WTC11 (cell line): ENCODE measurements at places on chromosomes 7 and 10.

GRCh38 chr7:115676707-115677106, 353.9 kb downstream of the TFEC start:
- no peaks in the 10 kb centered on the region for H3K36me3 ChIP-seq
- DNase-seq = no peak
- H3K27ac ChIP-seq = no peak overlapping the region
- peaks cover 28% of the 10 kb centered on the region for H3K4me1 ChIP-seq
- no peaks in the 10 kb centered on the region for H3K27me3 ChIP-seq

DNA sequence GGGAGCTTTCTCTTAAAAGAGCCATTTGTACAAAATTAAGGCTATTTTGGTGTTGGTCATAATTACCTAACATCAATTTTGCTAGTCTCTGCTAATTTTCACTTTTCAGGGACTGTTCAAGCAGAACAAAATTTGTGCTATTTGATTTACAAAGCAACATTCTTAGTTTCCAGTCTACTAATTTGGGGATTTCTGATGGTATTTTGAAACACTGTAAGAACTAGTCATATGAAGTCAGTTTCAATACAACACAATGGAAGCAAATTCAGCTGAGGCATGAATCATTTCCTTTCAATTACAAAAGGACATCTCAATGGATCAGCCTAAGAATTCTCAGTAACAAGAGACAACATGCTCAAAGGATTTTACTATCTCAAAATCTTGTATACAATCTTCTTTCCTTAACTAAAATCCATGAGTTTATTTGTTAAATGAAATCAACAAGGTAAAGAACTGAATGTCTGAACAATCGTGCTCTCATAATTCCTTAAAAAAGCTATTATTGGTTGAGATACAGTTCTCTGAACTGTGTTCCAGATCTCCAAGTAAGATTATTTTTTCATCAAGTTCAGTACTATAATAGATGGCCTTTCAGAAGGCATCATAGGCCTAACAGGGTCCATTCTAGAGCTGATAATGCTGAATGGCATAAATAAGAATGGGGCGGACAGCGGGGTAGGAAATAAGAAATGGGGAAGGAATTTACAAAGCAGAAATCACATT, 144.6 kb downstream of the NRCAM start:
- no peak overlapping the region for H3K27ac ChIP-seq
- no peaks in the 10 kb centered on the region for H3K27me3 ChIP-seq
- H3K4me1 ChIP-seq = peaks cover 46% of the 10 kb centered on the region
- H3K4me3 ChIP-seq = no peak overlapping the region
- no peaks in the 10 kb centered on the region for H3K36me3 ChIP-seq
- DNase-seq = no peak

GRCh38 chr10:60950300-60950699, 6.3 kb upstream of the RHOBTB1 start:
- no peak overlapping the region for H3K27ac ChIP-seq
- H3K27me3 ChIP-seq = peaks cover 13% of the 10 kb centered on the region
- H3K4me3 ChIP-seq = no peak overlapping the region
- no peak for DNase-seq

GRCh38 chr10:52644373-52645186, 128.0 kb downstream of the MBL2 start:
- peak; percentile 46 for DNase-seq
- H3K36me3 ChIP-seq = no peaks in the 10 kb centered on the region
- H3K4me1 ChIP-seq = peaks cover 4% of the 10 kb centered on the region; the same call in 1 of the 2 replicates
- no peak overlapping the region for H3K4me3 ChIP-seq
- H3K27me3 ChIP-seq = no peaks in the 10 kb centered on the region
- no peak overlapping the region for H3K27ac ChIP-seq

DNA sequence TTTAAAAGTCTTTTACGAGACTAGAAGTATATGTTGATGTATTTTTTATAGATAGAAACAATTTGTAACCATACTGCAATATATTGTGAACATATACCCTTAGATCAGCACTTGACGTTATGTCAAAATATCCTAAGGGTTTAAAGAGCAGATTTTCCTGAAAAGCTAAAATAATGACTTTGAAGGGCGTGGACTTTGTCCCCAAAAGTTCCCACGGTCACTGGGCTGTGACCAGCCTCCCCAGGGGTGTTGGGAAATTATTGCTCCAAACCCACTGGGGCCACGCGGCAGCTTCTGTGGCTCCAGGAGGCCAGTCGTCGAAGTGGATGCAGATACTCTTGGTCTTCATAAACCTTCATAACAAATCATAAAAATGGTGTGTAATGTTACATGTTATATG, 29.9 kb downstream of the DNAJB6 start:
- peaks cover 31% of the 10 kb centered on the region for H3K4me1 ChIP-seq
- H3K27me3 ChIP-seq = no peaks in the 10 kb centered on the region
- no peak overlapping the region for H3K4me3 ChIP-seq
- peaks cover 90% of the 10 kb centered on the region for H3K36me3 ChIP-seq

GRCh38 chr7:105594034-105594433, 12.7 kb upstream of the EFCAB10 start:
- no peak for DNase-seq
- no peaks in the 10 kb centered on the region for H3K27me3 ChIP-seq
- H3K4me3 ChIP-seq = no peak overlapping the region
- H3K27ac ChIP-seq = no peak overlapping the region
- H3K36me3 ChIP-seq = 0 out of 2 replicates have a peak, but pooled peaks cover 3% of the 10 kb centered on the region
- H3K4me1 ChIP-seq = peaks cover 24% of the 10 kb centered on the region

DNA sequence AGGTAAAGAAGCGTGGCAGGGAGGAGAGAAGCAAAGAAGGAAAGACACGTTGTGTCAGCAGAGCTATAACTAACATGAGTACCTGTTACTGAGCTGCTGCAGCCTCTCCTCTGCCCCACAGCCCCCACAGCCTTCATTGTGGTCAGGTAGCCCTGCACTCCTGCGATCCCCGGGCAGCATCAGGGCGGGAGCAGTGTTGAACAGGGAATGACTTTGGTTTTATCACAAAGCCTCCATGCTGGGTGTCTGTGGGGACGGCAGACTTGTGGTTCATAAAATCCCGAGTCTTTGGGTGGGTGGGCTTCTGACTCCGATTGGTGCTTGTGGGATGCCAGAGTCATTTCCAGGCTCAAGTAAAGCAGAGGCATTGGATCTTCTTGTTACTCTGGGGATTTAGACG, 14.8 kb upstream of the PRKAG2 start:
- no peaks in the 10 kb centered on the region; the same call in 1 of the 2 replicates for H3K27me3 ChIP-seq
- H3K4me3 ChIP-seq = no peak overlapping the region
- no peak overlapping the region for H3K27ac ChIP-seq
- no peaks in the 10 kb centered on the region for H3K36me3 ChIP-seq
- no peak for DNase-seq
- H3K4me1 ChIP-seq = peaks cover 15% of the 10 kb centered on the region

GRCh38 chr7:21169667-21170580, 258.0 kb upstream of the SP4 start:
- H3K4me3 ChIP-seq = peak overlapping the region; percentile 71
- peak overlapping the region; percentile 97 for H3K27ac ChIP-seq
- peak; percentile 83 for DNase-seq
- H3K27me3 ChIP-seq = peaks cover 26% of the 10 kb centered on the region

- H3K27me3 ChIP-seq = peaks cover 19% of the 10 kb centered on the region
- H3K4me3 ChIP-seq = peak overlapping the region; percentile 33
- H3K36me3 ChIP-seq = no peaks in the 10 kb centered on the region
- peaks cover 21% of the 10 kb centered on the region for H3K4me1 ChIP-seq
These were observed 273.6 kb upstream of the PODXL start for GRCh38 chr7:131829947-131830558.

GRCh38 chr10:75019370-75019769, 92.1 kb upstream of the SAMD8 start:
- DNase-seq = no peak
- no peaks in the 10 kb centered on the region for H3K27me3 ChIP-seq
- H3K4me3 ChIP-seq = no peak overlapping the region
- no peak overlapping the region for H3K27ac ChIP-seq
- H3K4me1 ChIP-seq = peaks cover 19% of the 10 kb centered on the region
- peaks cover 7% of the 10 kb centered on the region; the same call in 1 of the 2 replicates for H3K36me3 ChIP-seq

DNA sequence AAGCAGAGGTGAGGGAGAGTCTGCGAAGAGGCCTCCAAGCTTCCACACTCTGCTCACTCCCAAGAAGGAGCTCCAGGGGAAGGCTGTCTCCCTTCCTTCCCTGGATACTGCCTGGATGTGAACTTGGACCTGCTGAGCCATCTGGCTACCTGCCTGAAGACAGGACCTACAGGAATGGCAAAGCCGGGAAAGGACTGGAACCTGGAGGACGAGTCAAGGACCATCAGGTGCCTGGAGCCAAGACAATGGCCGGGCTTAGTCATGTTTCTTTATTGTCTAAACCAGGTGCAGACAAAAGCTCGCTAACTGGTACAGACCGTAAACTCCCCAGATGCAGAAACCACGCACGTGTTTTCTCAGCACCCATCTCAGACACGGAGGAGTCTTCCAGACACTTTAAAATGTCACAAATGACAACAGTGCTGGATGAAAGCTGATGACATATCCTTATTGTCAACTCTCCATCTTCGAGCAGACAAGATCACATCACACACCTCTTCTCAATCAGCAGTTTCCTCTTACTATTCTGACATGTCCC, 12.1 kb downstream of the ASB13 start:
- H3K4me1 ChIP-seq = peaks cover 34% of the 10 kb centered on the region
- DNase-seq = no peak
- H3K27ac ChIP-seq = 0 out of 2 replicates have a peak overlapping the region, but pooled peaks have one; percentile 2
- H3K4me3 ChIP-seq = no peak overlapping the region
- no peaks in the 10 kb centered on the region for H3K27me3 ChIP-seq

- H3K27me3 ChIP-seq = no peaks in the 10 kb centered on the region
- no peak for DNase-seq
- peaks cover 8% of the 10 kb centered on the region for H3K4me1 ChIP-seq
- no peak overlapping the region for H3K27ac ChIP-seq
- no peaks in the 10 kb centered on the region for H3K36me3 ChIP-seq
These were observed 684.0 kb upstream of the FOXK1 start for GRCh38 chr7:3998060-3998459.

GRCh38 chr10:5933909-5934546, 43.3 kb downstream of the IL15RA start:
- no peaks in the 10 kb centered on the region for H3K27me3 ChIP-seq
- H3K36me3 ChIP-seq = peaks cover 64% of the 10 kb centered on the region
- no peak for DNase-seq

GRCh38 chr10:114548662-114549061, 109.4 kb downstream of the ABLIM1 start:
- H3K36me3 ChIP-seq = no peaks in the 10 kb centered on the region
- H3K27me3 ChIP-seq = no peaks in the 10 kb centered on the region

GRCh38 chr10:68223535-68224165, 8.3 kb downstream of the ATOH7 start:
- no peaks in the 10 kb centered on the region for H3K36me3 ChIP-seq
- H3K27me3 ChIP-seq = peaks cover 10% of the 10 kb centered on the region
- peak; percentile 58 for DNase-seq
- no peak overlapping the region for H3K4me3 ChIP-seq
- H3K4me1 ChIP-seq = no peaks in the 10 kb centered on the region

- no peaks in the 10 kb centered on the region for H3K27me3 ChIP-seq
- peaks cover 30% of the 10 kb centered on the region for H3K36me3 ChIP-seq
- H3K4me1 ChIP-seq = no peaks in the 10 kb centered on the region
- peak overlapping the region; percentile 60; the same call in 1 of the 2 replicates for H3K27ac ChIP-seq
- no peak for DNase-seq
- H3K4me3 ChIP-seq = no peak overlapping the region
These were observed 13.1 kb downstream of the AVPI1 start for GRCh38 chr10:97673736-97674525.

GRCh38 chr10:79413196-79413595, 32.2 kb downstream of the ZCCHC24 start:
- H3K27me3 ChIP-seq = no peaks in the 10 kb centered on the region
- DNase-seq = no peak
- no peaks in the 10 kb centered on the region for H3K36me3 ChIP-seq
- H3K4me1 ChIP-seq = peaks cover 3% of the 10 kb centered on the region; the same call in 1 of the 2 replicates
- no peak overlapping the region; the same call in 1 of the 2 replicates for H3K27ac ChIP-seq

- no peak overlapping the region for H3K27ac ChIP-seq
- H3K27me3 ChIP-seq = peaks cover 100% of the 10 kb centered on the region
These were observed 27.0 kb upstream of the KCNK18 start for GRCh38 chr10:117170244-117170643.

DNA sequence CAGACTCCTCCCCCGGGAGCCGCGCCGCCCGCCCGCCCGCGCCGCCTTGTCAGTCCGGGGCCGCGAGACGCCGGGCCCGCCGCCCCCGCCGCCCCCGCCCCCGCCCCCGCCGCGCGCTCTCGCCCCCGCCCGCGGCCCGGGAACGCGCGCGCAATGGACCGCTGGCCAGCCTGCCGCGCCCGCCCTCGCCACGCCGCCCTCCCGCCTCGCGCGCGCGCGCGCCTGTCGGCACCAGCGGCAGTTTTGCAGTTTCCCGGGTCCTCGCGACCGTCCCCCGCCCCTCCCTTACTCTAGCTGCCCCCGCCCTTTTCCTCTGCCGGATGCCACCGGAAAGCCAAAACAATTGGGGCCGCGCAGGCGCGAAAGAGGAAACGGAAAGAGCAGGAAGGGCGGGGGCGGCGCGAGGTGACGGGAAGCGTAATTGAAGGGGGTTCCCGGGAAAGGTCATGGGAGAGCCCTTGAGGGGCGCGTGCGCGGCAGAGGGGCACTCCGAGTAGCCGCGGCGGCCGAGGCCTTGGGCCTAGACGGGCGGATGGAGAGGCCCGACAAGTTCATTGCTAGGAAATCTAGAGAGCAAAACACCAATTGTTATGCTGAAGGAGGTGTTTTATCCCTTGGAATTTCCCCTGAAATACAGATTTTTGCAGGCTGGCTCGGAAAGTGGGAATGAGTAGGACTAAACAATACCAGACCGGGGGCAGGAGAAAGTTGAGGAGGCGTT, 400 bp upstream of the KBTBD2 start:
- DNase-seq = peak; percentile 97
- H3K27me3 ChIP-seq = peaks cover 14% of the 10 kb centered on the region
- peak overlapping the region; percentile 85 for H3K4me3 ChIP-seq
- H3K4me1 ChIP-seq = peaks cover 39% of the 10 kb centered on the region
- peak overlapping the region; percentile 99 for H3K27ac ChIP-seq

GRCh38 chr7:832167-832967, at the start of gene SUN1:
Gene SUN1 (plus strand): TSS chr7:832476. CDS start chr7:832525, 49 bp downstream.
- peaks cover 19% of the 10 kb centered on the region for H3K36me3 ChIP-seq
- H3K27me3 ChIP-seq = no peaks in the 10 kb centered on the region
- no peak for DNase-seq
- peak within 1 kb of the TSS; percentile 97 for H3K27ac ChIP-seq

GRCh38 chr10:97737770-97738265, 890 bp downstream of the ZFYVE27 start:
- H3K27me3 ChIP-seq = peaks cover 34% of the 10 kb centered on the region
- H3K4me3 ChIP-seq = peak overlapping the region; percentile 87
- H3K27ac ChIP-seq = peak overlapping the region; percentile 73
- peaks cover 10% of the 10 kb centered on the region for H3K4me1 ChIP-seq
- no peak for DNase-seq
- peaks cover 34% of the 10 kb centered on the region for H3K36me3 ChIP-seq

GRCh38 chr10:28797904-28798371, 120.6 kb downstream of the BAMBI start:
- H3K4me3 ChIP-seq = no peak overlapping the region
- peaks cover 32% of the 10 kb centered on the region for H3K4me1 ChIP-seq

- H3K4me3 ChIP-seq = no peak overlapping the region
- no peaks in the 10 kb centered on the region for H3K27me3 ChIP-seq
- DNase-seq = no peak
- no peaks in the 10 kb centered on the region for H3K36me3 ChIP-seq
- H3K4me1 ChIP-seq = no peaks in the 10 kb centered on the region
- H3K27ac ChIP-seq = no peak overlapping the region
These were observed 470.3 kb downstream of the AUTS2 start for GRCh38 chr7:70068531-70068930.
